ENCODE measurements at places on chromosomes 7 and 10.

DNA sequence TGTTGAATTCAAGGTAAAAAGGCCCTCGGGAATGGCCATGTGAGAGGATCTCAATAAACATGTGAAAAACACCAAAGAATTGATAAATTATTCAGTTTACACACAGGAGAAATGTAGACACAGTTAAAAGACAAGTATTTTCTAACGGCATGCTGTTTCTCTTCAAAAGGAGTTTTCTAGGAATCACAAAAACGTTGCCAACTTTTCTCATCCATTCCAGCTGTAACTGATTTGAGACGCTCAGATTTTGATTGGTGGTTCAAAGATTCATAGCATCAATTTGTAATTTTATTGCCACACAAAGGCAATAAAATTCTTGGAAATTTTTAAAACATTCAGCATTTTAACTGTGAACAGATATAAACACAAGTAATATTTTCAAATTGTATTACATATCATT is 384.9 kb upstream of the PFKP start:
- no peak for DNase-seq

DNA sequence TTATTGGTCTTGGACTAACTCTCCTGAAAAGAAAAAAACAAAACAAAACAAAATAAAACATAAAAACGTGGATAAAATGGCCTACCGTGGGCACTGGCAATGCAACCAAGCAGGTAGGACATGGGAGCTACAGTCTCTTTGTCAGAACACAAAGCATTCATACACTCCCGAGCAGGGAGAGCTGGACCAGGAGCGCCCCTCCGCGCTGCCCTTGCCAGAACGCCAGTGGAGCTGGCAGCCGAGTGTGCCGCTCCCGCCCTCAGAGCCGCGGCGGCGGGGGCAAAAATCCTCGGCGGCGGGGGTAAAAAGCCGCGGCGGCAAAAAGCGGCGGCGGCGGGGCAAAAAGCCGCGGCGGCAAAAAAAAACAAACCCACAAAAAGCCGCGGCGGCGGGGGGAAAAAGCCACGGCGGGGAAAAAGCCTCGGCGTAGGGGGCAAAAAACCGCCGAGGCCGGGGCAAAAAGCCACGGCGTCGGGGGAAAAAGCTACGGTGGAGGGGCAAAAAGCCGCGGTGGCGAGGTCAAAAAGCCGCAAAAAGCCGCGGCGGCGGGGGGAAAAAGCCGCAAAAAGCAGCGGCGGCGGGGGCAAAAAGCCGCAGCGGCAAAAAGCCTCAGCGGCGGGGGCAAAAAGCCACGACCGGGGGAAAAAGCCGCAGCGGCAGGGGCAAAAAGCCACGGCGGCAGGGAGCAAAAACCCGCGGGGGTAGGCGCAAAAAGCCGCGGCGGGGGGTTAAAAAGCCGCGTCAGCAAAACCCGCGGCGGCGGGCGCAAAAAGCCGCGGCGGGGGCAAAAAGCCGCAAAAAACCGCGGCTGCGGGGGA is 418.1 kb downstream of the ZNF716 start:
- DNase-seq, result no peak

DNA sequence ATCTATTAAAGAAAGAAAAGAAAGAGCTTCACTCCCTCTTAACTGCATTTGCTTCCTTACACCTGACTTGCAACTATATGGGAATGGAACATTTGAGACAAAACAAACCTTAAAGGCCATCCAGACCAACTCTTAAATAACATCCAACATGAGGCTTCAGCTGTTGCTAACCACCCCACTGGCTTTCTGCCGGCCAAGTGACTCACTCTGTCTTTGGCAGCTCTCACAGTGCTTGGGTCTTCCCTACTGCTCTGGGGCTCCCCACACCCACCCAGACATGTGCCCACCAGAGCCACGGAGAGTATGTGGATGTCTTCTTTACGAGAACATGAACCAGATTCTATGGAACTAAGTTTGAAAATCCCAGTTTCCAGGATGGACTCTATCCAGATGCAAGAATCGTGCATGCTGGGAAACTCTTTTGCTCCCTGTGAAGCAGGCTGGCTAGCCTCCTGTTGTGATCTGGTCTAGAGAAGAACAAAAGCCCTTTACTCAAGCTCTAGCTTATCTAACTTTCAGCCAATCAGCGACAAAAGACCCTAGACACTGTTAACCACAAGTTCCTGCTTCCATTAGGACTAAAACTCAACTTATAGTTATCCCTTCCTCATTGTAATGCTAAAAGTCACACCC is 245.7 kb downstream of the TCERG1L start:
- DNase-seq, result no peak

GRCh38 chr7:50957855-50958254 is 175.2 kb upstream of the GRB10 start:
- DNase-seq, result no peak

DNA sequence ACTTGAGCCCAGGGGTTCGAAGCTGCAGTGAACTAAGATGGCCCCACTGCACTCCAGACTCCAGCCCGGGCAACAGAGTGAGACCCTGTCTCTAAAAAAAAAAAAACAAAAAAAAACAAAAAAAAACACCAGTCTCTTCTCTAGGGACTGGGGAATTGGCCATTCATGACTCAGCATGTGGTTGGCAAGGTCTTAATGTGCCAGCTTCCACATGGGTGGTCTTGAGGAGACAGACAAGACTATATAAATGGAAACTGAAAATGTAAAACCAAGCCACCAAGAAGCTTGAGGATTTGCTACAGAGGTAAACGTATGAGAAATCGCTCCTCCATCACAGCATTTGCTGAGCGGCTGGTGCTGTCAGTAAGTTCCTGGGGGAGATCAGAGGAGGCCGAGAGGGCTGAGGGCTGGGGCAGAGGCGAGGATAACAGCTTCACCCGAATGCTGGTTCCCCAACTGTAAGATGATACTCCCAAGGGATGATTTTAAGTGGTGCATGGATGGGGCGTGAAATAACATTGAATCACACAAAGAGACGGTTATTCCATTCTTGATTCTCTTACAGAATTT is 128.7 kb downstream of the C10orf105 start:
- no peak for DNase-seq

DNA sequence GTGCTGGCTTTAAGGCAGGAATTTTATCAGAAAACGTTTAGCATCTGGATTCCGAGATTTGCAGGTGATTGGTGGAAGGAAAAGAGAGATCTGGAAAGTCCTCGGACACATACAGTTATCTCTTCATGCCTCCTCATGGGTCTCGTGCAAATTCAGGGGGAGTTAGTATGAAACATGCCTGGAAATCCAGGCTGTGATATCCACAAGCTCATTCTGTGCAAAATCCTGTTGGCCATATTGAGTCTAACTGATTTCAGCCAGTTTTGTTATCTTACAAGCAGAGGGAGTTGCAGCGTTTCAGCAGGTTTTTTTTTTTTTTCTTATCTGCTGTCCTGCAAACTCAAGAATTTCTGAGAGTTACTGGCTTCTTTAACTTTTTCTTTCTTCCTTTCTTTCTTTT is 411.5 kb downstream of the GALNT17 start:
- no peak for DNase-seq

- peak; percentile 90 for DNase-seq
Observed at GRCh38 chr10:68096913-68097516, 12.3 kb upstream of the MYPN start.

DNA sequence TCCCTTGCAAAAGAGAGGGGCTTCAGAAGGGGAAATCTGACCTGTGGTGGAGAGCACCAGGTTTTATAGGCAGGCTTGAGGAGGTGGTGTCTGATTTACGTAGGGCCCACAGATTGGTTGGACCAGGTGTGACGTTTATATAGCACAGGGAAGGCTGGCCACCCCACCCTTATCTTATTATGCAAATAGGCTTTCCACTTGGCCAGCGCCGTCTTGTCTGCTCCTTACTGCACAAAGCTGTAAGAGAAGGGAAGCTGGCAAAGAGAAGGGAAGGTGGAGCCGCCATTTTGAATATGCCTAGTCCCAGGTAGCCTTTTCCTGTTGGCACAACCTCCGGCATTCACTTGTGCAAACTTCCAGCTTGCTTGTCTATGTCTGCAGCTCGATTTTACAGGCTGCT is 221.4 kb downstream of the GATA3 start:
- DNase-seq, result no peak

- no peak for DNase-seq
Observed at GRCh38 chr10:86350897-86351296, 15.7 kb downstream of the GRID1 start.

- DNase-seq, result no peak
Observed at GRCh38 chr10:37643187-37643586, 214.2 kb downstream of the ZNF248 start.

DNA sequence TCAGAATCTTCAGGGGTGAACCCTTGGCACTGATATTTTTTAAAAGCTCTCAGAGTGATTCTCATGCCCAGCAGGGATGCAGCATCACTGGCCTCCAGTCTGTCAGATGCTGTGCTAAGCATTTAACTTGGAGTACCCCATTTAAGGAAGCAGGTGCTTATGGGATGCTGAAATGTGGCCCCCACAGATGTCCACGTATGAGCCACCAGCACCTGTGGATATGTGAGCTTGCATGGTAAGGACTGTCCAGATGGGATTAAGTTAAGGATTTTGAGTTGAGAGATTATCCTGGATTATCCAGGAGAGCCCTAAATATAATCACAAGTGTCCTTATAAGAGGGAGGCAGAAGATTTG is 17.7 kb downstream of the CHST3 start:
- no peak for DNase-seq

DNA sequence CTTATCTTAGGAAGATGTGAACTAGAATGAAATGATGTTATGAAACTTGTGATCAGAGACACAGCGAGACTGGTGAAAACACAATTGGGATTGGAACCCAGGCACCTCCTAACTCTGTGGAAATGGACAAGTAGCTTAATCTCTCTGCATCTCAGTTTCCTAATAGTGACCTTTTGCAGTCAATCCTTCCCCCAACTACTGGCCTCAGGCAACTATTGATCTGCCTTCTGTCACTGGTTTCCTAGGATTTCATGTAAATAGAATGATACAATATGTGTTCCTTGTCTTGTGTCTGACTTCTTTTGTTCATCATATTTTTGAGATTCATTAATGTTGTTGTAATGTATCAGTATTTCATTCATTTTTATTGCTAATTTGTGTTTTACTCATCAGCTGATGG is 341.7 kb downstream of the REEP3 start:
- no peak for DNase-seq

DNA sequence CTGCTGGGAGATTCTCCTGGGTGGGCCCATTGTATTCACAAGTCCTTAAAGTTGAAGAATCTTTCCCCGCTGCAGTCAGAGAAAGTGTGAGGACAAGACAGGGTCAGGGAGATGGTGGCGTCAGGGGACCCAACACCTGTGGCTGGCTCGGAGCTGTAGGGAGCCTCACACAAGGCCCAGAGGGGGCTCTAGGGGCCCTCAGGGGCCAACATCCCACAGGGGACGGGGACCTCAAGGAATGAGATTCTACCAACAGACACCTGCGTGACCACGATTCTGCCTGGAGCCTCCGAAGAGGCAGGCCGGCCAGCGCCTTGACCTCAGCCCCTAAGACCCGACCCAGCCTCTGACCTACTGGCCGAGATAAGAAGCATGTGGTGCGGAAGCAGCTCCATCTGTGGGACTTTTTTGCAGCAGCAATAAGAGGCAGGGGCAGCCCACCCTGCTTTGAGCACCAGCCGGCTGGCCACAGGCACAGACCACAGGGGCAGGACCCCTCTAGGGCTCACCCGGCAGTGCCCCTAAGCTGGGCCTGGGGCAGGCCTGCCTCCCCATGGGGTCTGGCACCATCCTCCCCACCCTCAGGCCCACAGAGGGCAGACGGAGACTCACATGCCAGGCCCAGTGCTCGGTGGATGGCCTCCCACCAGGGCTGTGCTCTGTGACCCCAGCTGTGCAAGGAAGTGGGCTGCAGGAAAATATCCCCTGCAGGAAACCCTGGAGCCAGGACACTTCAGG is 13.2 kb downstream of the RASGEF1A start:
- no peak for DNase-seq

- DNase-seq, result peak; percentile 63
Observed at GRCh38 chr10:75209921-75210281, 695 bp upstream of the VDAC2 start.

GRCh38 chr7:15839416-15840100 is 153.1 kb upstream of the MEOX2 start:
- no peak for DNase-seq

DNA sequence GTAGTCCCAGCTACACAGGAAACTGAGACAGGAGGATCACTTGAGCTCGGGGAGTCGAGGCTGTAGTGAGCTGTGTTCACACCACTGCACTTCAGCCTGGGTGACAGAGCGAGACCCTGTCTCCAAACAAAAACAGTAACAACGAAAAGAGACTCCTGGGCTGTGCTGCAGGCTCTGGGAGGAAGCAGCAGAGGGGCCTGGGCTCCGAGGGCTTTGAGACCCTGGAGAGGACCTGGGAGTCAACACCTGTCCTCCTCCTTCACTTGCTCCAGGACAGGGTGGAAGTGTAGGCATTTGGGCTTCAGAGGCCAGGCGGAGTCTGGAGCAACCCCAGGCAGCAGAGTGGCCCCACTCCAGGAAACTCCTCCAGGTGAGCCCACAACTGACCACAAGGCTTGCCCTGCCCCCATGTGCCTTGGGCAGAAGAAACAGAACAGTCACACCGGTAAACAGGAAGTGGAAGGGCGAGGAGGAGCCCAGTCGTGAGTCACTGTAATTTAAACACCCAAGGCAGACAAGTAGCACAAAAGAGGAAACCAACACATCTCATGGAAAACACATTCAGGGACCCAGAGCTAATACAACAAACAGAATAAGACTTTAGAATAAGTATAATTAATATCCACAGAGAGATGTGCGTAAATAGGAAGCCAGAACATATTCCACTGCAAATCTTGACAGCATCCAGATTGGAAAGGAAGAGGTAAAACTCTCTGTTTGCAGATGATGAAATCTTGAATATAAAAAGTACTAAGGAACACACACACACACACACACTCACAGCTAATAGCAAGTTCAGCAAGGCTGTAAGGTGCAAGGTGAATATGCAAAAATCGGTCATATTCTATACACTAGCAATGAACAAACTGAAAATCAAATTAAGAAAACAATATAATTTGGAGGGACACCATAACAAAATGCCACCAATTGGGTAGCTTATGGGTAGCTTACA is 20.5 kb upstream of the RASGEF1A start:
- no peak for DNase-seq

DNA sequence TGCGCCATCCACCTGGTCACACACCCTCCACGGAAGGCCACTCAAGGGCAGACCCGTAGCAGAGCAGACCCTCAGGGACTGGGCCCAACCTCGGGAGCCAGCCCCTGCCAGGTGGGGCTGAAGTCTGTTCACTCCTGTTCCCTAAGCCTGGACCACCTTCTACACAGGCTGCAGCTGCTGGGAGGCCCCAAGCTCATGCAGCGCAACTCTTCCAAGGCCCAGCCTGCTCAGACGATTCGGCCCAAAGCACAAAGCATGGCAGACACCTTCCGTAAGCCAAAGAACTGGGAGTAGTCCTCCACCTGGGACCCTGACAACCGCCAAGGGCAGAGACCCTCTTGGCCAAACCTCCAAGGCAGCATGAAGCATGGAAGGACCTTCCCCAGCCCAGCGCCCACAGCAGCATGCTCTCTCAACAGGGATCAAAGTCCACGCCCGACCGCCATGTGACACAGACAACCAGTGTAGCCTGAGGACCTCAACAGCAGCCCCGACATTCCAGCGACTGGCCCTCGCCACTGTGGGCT is 11.5 kb downstream of the SHH start:
- no peak for DNase-seq

- DNase-seq, result no peak
Observed at GRCh38 chr7:154965014-154965413, 37.9 kb downstream of the PAXIP1 start.
